ENCODE measurements at places on chromosomes 11 and 22.

DNA sequence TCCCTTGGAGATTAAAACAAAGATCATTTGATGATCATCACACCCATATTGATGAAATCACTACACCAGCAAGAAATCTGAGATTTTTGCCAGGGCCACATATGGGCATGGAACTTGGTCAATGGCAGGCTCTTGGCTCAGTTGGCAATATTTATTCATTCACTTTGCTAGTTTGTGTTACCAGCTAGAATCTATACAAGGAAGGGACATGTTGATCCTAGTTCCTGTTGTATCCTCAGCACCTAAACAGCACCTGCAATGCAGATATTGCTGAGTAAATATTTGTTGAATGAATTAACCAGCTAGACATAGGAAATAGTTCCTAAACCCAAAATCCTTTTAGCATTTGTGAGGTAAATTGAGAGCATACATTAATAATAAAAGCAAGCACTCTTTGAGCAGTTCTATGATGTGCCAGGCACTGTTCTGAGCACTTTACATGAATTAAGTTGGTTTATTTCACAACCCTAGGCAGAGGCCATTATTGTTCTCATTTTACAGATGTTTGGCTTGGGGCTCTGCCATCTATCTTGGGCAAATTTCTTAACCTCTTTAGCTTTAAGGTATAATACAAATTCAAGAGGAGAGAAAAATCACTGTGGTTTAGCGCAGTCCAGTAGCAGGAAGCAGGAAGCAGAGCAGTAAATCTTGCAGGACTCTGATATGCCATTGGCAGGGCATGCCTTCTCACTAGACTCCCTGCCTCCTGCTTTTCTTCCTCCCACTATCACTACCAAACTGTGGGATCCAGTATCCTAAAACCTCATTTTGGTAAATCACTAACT is 1.6 kb downstream of the TRIM68 start:
- peak; percentile 3 for DNase-seq

DNA sequence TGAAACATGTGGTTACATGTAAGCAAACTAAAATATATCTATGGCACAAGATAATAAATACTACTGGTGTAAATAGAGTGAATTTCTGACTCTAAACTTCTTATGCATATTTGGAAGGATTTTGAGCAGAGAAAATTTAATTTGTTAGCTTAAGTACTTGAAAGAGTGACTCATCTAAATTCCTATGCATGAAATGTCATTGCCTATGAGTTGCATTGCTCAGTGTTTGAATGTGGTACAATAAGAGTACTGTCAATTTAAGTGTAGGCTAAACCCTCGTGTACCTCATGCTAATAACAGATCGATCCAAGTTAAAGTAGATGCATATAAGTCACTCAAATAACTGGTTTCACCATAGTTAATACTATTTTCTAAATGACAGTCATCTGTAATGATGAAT is 5.3 kb upstream of the CARD18 start:
- DNase-seq, result peak; percentile 84

- DNase-seq, result peak; percentile 81
Measured at GRCh38 chr11:1557904-1558774, 13.9 kb downstream of the DUSP8 start.

GRCh38 chr11:62933750-62934495 is 12.8 kb upstream of the CHRM1 start:
- no peak for DNase-seq

- no peak for DNase-seq
Measured at GRCh38 chr22:40001800-40002577, 7.2 kb downstream of the FAM83F start.

GRCh38 chr11:79342236-79342635 is 98.6 kb downstream of the TENM4 start:
- no peak for DNase-seq

DNA sequence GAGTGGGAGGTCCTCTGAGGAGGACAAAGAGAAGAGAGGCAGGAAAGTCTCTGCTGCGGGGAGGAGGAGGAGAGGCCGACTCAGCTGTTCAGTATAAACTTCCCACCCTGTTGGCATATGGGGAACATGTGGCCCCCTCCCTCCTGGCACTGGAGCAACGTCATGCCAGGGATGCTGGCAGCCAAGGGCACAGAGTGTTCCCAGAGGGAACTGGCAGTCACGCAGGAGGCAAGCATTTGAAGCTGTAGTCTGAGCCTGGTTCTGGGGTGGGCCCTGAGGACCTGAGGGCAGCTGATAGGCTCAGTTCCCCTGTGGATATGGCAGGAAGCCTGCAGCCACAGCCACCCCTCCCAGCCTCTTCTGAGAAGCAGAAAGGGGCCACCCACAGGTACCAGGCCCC is 67.1 kb upstream of the TSPAN18 start:
- no peak for DNase-seq

GRCh38 chr22:23763579-23763945 is 772 bp downstream of the C22orf15 start:
- DNase-seq, result no peak

GRCh38 chr11:64239662-64240434 is 1.0 kb upstream of the FKBP2 start:
- no peak for DNase-seq

DNA sequence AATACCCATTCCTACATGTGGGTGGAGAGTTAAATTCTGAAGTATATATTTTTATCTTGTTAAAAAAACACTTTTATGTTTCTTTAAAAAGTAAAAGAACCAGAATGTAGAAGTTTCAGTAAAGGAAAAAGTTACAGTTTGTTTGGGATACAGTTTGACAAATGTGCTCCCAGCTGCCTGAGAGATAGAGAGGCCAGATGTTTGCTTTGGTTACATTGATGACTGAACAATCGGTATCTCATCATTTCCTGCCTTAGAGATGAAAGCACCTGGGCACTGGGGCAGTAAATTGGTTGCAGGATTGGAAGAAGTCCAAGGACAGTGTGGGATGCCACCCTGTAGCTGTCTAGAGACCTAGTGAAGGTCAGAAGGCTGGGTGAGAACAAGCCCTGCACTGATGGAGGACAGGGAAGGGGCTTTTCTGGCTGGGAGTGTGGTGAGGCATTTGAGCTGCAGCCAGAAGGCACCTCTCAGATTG is 16.6 kb downstream of the MED15 start:
- no peak for DNase-seq

- no peak for DNase-seq
Measured at GRCh38 chr22:41333806-41334205, 32.5 kb downstream of the ZC3H7B start.

DNA sequence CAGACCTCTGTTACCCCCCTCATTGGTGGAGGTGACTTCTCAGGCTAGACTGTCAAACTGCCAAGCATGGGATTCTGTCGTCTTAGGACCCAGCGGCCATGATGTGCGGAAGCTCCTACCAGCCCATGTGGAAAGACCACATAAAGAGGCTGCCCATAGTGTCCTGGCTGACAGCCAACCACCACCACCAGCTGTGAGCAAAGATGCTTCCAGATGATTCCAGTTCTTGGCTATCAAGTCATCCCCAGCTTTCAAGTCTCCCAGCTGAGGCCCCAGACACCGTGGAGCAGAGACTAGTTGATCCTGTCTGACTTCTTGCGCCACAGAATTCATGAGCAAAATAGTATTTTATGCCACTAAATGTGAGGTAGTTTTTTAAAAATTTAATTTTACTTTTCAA is 32.9 kb downstream of the SCUBE1 start:
- peak; percentile 31 for DNase-seq
